ENCODE measurements at places on chromosomes 2 and 18.
A peak's percentile ranks its signal among the peaks of the same experiment; 100 is the strongest.

DNA sequence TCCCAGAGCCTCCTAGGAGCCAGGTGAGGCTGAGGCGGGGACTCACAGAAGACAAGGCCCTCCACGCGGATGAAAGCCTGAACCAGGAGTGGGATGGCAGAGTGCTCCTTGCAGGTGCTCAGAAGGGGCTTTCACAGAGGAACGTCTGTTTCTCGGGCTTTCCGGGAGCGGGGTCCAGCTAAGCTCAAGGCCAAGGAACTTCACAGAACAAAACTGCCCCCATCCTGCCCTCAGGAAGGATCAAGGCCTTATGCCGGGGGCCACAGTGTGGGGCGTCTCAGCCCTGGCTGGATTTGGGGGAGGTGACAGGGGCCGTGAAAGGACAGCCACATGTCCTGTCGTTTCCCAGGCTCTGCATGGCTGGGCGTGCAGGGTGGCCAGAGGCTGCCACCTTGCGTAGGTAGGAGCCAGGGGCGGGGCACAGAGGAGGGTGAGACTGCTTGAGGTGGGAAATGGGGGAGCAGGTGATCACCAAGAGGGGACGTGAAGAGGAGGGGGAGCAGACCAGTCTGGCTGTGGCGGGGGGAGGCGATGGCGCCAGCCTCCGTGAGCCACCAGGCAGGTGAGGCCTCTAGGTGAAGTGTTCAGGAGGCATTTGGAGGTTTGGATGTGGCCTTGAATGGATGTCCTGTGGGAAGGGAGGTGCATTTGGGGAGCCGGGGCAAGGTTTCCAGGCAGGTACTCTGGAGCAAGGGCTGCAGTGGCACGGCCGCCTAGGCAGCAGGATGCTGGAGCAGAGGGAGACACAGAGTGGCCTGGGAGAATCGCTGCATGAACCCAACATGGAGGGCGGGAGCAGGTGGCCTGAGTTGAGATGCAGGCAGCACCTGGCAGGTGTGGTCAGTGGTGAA, 79.1 kb downstream of the TWIST2 start:
- no peak for DNase-seq

- no peak for DNase-seq
These were observed 693.3 kb downstream of the MBD2 start for GRCh38 chr18:53531187-53531586.

DNA sequence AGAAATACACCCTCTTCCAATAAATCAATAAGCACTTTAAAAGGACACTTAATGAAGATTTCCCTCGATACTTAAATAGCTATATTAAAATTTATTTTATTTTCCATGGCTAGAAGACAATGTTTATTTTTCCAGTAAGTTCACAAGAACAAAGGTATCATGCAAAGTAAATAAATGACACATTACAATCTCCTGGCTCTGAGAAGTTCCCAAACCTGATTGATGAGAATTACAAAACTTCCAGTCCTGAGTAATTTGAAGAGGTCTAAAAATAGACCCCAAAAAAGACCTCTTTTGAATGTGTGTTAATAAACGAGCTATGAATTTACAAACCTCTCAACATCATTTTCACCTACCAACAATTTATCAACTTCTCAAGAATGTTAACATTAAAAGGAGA, 1.5 kb upstream of the PEX13 start:
- no peak for DNase-seq

GRCh38 chr2:66512626-66513025, 77.7 kb downstream of the MEIS1 start:
- DNase-seq = peak; percentile 25

- peak; percentile 58 for DNase-seq
These were observed 1.6 kb upstream of the NFE2L2 start for GRCh38 chr2:177265824-177266817.

- no peak for DNase-seq
These were observed 55.2 kb upstream of the SEMA4C start for GRCh38 chr2:96924775-96925747.

DNA sequence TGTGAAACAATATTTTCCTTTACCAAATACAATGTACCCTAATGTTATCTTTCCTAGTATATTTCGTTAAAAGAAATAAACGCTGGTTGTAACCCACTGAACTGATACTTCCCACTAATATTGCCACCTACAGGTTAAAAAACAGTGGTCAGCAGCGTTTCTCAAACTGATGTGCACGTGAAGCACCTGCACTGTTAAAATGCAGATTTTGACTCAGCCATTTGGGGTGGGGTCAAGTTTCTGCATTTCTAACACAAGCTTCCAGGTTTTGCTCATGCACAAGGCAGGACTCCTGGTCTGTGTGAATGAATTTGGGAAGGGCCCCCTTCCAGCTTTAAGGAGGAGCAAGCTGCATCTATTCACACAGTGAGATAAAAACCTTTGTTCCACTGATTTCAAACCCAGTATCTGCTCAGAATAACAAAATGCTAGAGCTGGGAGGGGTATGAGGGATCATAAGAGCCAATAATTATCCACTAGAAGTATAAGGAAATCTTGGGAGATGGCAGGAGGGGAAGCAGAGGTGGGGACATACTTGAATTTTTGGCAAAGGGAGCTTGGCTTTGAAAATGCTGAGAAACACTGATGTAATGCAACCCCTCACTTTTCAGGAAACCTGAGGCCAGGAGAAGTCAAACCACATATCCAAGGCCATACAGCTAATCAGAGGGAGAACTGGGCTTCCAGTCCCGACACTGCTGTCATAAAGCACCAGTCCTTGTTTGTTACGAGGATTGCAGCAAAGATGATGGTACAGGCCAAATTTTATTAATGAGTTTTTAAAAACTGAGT, 116.2 kb downstream of the RBMS1 start:
- DNase-seq = no peak

GRCh38 chr2:12168791-12169388, 422.5 kb downstream of the LPIN1 start:
- DNase-seq = peak; percentile 81

GRCh38 chr2:85888684-85889626, at the start of gene ST3GAL5:
TSS of gene ST3GAL5 (minus strand) at chr2:85888990. CDS start at chr2:85888905, 85 bp downstream.
- DNase-seq = peak; percentile 83

GRCh38 chr2:49577041-49577440, 422.7 kb upstream of the FSHR start:
- no peak for DNase-seq

DNA sequence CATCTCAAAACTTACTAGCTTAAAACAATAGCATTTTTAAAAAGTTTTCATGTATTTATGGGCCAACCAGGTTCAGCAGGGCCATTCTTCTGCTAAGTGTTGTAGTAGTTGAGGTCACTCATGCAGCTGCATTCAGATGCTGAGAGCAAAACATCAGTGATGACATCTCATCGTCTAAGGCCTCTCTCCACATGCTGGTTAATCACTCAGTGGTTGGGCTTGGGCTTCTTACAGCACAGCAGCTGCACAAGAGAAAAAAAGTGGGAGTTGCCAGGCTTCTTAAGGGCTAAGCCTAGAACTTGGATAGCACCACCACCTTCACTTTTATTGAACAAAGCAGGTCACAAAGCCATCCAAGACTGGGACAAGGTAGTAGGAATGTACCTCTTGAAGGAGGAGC, 190.3 kb downstream of the IRS1 start:
- peak; percentile 85 for DNase-seq

GRCh38 chr2:207356567-207356966, 173.2 kb upstream of the CREB1 start:
- DNase-seq = no peak

- no peak for DNase-seq
These were observed 212.8 kb upstream of the SOX11 start for GRCh38 chr2:5479265-5479928.

- no peak for DNase-seq
These were observed 19.4 kb downstream of the FAM110C start for GRCh38 chr2:26891-27290.

GRCh38 chr2:162245781-162246180, 2.5 kb upstream of the FAP start:
- peak; percentile 84 for DNase-seq

- DNase-seq = peak; percentile 58
These were observed 18.4 kb upstream of the PTPRM start for GRCh38 chr18:7548721-7549120.

DNA sequence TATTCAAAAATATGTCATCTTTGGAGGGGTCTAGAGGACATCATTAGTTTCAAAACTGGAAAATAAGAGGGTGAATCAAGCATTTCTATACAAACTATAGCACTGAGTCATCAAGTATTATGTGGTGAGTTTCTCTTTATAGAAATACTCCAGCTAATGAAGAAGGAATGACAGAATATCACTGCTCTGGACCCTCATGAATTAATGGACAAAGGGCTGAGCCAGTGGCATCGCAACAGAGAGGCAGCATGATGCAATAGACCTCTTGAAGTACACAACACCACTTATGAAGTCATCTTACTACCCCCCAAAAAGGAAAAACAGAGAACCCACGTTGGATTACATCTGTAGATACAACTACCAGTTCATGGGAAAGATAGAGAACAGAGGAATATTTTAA, 27.4 kb upstream of the EIF2AK3 start:
- DNase-seq = peak; percentile 22

GRCh38 chr2:33190393-33190937, 243.7 kb downstream of the LTBP1 start:
- no peak for DNase-seq
